ENCODE measurements at places on chromosomes 5 and 9.

DNA sequence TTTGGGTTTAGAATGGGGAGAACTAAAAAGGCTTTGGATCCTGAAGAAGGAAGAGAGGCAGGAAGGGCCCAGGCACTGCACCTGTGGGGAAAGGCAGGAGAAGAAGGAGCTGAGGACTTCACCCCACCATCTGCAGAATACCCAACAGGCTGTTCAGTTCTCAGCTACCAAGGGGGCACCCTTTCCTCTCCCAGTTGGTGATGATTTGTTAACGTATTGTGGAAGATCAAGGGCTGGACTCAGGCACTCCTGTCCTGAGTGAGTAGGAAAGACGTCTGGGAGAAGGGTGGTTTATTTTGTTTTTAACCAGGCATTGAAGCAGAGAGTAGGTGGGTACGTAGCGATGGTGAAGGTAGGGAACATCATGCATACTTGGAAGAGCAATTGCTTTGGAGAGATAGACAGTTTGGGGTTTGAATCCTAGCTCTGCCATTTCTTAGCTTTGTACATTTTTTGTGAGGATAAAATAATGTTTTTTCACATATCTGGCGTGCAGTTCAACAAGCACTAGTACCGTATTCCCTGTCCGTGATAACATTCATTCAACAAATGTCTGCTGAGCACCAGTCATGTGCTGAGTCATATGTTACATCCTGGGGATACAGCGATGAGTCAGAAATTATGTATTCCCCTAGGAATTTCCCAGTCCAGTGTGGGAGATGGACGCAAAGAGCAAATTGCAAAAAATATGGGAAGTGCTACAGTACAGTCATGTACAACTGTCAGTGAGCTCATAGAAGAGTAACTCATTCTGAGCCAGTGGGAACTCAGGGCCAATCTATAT is 2.1 kb downstream of the MSANTD3 start:
- no peak for DNase-seq

DNA sequence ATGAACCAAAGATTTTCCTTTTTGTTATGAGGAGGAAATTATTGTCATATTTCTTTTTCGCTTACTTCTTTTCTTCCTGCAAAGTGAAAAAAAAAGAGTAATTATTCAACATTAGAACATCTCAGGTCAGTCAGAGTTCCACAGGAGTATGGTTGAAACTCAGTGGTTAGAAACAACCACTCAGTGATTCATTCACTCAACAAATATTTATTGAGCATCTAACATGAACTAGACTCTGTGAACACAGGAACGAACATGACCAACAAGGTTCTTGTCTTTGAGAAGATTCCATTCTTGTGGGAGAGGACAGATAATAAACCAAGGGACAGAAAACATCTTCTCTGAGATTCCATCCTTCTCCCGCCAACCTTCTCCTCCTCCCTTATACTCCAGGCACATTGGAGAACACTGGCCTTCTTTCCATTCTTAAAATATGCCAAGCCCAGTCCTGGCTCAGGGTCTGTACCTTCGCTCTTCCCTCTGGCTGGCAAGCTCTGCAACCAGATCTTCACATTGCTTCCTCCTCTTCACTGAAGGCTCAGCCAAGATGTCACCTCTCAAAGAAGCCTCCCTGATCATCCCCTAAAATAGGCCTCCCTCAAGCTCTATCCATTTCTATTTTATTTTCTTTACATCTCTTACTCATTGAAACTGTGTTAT is 6.8 kb upstream of the GRAMD2B start:
- DNase-seq: no peak

DNA sequence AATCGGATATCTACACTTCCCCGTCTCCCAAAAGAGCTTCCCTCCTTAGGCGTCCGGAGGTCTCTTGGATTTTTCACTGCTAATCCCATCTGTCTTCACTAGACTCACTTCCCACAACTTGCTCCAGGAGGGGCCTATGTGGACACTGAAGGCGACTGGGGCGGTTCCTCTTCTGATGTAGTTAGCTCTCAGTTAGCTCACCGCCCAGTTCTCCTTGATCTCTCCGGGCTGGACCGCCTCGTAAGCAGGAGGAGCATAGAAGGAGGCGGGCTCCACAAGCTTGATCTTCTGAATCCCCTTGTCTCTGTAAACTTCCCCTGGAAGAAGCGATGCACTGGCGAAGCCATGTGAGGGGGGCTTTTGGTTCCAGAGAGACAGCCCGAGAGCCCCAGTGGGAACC is 112.0 kb upstream of the SELENOP start:
- no peak for DNase-seq

DNA sequence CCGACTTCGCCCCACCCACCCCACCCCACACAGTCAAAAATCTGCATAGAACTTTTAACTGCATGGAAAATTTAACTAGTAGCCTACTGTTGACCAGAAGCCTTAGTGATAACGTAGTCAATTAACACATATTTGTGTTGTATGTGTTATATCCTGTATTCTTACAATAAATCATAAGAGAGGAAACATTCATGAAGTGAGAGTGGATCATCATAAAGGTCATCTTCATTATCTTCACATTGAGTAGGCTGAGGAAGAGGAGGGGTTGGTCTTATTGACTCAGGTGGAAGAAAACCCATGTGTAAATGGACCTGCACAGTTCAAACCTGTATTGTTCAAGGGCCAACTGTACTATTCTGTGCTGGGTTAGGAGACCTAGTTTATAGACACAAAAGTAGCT is 31.4 kb downstream of the XPA start:
- no peak for DNase-seq

GRCh38 chr5:124655251-124655917 is 91.1 kb downstream of the ZNF608 start:
- DNase-seq: no peak

DNA sequence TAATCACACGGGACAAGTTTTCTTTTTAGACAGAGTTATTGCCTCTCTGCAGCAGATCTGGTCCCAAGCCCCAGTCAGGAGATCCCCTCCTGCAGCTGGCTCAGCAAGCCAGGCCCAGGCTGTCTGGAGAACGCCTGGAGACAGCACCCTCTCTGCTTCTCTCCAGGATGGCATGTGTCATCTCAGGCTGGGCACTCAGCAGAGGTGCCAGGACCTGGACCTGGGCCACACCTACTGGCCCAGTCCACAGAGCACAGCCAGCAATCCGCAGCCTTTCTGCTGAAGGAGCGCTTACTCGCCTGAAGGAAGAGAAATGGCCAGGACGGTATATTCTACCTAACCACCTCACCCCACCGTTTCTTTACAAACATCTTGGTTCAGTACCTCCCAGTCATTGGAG is 4.7 kb upstream of the TBC1D9B start:
- no peak for DNase-seq
